ENCODE measurements at places on chromosomes 5 and 9. TPM values are rescaled to one million over a fixed set of nuclear protein-coding genes. Genes with fewer than 3 reads are reported as not detected.

GRCh38 chr5:128574041-128574440 lies 36.0 kb upstream of the FBN2 start:
- no peak for DNase-seq

Gene ARL15
- polyA plus RNA-seq, result 31.9 TPM

GRCh38 chr9:105673850-105674387 lies 11.7 kb downstream of the TAL2 start:
- no peak for DNase-seq

DNA sequence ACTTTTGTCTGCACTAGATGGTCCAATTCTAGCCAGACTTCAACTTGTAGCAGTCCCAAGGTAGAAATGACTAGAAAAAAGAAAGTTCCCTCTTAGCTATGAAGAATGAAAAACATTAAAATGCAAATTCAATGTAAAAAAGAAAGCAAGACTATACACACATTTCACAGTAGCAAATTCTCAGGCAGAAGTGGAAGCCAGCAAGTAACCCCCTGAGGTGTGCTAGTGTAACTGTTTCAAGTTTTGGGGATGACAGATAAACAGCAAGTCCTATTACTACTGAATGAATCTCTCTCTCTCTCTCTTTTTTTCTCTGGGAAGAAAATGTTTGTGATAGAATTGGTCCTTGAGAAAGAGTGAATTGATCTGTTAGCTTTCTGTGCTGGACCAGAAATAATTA lies 185.6 kb downstream of the EFNA5 start:
- DNase-seq, result no peak

DNA sequence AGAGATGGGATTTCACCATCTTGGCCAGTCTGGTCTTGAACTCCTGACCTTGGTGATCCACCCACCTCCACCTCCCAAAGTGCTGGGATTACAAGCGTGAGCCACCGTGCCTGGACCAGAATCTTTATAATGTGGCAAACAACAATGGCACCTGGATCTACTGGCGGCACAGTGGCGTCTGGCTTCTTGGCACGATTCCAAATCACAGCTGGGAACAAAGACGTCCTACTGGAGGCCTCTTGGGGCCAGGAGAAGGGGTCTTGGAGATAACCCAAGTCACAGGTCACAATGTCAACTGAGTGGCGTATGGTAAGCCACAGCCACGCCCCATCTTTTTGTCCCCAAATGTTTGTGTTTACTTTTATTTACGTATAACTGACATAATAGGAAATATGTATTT lies 77.8 kb upstream of the RAPGEF1 start:
- no peak for DNase-seq

Gene CDKN2A
- not detected for polyA plus RNA-seq

Gene IFNK
- polyA plus RNA-seq, result not detected

DNA sequence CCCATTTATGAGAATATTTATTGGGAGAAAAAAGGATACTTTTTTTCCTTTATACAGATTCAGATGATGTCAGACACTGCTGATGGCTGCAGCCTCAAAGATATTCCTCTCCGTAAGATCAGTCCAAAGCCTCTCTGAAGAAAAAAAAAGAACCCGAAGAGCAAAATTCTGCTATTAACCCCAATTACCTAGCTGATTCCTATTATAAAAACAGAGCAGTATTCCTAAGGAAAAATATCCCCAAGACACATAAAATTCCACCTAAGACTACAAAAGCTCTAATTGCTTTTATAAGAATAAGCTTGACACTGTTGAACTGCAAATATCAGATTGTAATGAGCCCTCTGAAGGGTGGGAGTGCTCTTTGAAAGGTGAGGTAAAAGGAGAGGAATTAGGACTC lies 138.7 kb downstream of the CDH6 start:
- DNase-seq, result no peak

DNA sequence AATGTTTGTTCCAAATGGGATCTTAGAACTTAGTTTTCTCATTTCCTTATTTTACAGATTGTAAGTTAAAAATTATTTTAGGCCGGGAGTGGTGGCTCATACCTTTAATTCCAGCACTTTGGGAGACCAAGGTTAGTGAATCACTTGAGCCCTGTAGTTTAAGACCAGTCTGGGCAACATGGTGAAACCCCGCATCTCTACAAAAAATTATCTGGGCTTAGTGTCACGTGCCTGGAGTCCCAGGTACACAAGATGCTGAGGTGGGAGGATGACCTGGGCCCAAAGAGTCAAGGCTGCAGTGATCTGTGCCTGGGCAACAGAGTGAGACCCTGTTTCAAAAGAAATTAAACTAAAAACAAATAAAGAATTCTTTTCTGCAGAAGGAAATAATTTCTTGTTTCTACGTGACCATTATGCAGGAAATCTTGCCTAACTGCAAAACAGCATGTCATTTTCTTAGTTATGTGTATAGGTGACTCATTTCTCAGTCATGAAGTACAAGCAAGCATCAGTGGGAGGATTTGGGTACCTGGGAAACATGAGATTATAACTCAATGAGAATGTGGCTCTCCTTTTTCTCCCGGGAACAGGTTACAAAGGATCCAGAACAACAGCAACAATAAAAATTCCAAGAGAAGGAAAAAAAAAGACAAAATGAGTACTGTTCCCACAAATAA lies 375.1 kb upstream of the ST8SIA4 start:
- no peak for DNase-seq

DNA sequence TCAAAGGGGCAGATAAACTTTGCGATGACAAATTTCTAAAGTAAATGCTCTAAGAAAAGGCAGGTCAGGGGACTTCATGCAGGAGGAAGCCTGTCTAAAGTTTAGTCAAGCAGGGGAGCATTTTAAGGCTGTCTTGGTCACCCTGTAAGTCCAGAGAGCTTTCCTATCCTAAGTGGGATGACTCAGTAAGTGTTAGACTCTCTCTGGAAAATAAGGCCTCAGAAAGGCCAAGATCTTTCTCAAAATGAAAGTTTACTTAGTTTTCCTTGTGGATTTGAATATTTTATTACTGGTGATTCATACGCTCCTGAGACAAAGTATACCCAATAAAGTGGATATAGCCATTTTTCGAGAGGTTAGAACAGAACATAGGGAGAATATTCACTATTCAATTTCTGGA lies 806.9 kb upstream of the CDH9 start:
- DNase-seq, result no peak

Gene PCSK5
- 11.8 TPM for polyA plus RNA-seq

Gene DYNC2I2
- 55.5 TPM for polyA plus RNA-seq

DNA sequence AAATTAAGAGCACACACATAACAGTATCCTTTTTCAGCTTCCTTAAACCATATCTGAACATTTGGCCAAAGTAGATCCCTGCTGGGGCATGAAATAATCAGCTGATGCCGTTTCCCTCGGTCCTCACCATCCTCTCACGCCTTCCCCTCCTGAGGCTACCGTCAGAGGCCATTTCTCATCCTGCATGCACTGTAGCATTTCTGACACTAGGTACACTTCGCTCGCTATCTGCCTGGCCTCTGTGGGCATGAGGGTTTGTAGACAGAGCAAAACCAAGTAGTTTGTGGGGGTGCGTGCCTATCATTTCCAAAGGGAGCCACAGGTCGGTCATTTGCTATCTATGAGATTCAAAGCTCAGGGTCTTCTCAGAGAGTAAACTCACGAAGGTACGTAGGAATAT lies 131.9 kb downstream of the BOD1 start:
- no peak for DNase-seq

Gene DOK3
- polyA plus RNA-seq, result 6.3 TPM

Gene KCTD16
- 2.1 TPM for polyA plus RNA-seq

Gene SNAPC4
- 10.8 TPM for polyA plus RNA-seq
